Melanocyte of skin (primary cell): ENCODE measurements at places on chromosomes 3 and 15. TPM values are rescaled to one million over a fixed set of nuclear protein-coding genes. Genes with fewer than 3 reads are reported as not detected.

The FAM227B gene
- 3.3 and 4.1 TPM in 2 replicates for total RNA-seq

The MCTP2 gene
- total RNA-seq, result 13.8 and 19.3 TPM in 2 replicates

The NMNAT3 gene
- 0.69 and 1.1 TPM in 2 replicates for total RNA-seq

The SATB1 gene
- total RNA-seq, result 4.0 and 8.6 TPM in 2 replicates

The NOX5 gene
- total RNA-seq, result under 0.01 TPM in 2 replicates

The GOLGA8H gene
- 0.15 and 0.33 TPM in 2 replicates for total RNA-seq

The AQP9 gene
- total RNA-seq, result 0.34 TPM in 1 of 2 replicates, not detected in the other

The MYO5C gene
- 0.33 and 1.1 TPM in 2 replicates for total RNA-seq

The EHHADH gene
- 7.2 and 9.8 TPM in 2 replicates for total RNA-seq

The SLC22A14 gene
- 0.36 TPM in 1 of 2 replicates, not detected in the other for total RNA-seq

The GOLGA8M gene
- total RNA-seq, result not detected in 2 replicates

The SLC22A13 gene
- under 0.01 and 1.1 TPM in 2 replicates for total RNA-seq

The BBX gene
- total RNA-seq, result 85.6 and 111 TPM in 2 replicates

The FYTTD1 gene
- total RNA-seq, result 33.7 and 44.3 TPM in 2 replicates

The GOLGA8T gene
- total RNA-seq, result not detected in 2 replicates
